Effector CD8-positive, alpha-beta T cell (primary cell): ENCODE measurements at places on chromosomes 5 and 9.
A peak's percentile ranks its signal among the peaks of the same experiment; 100 is the strongest.

DNA sequence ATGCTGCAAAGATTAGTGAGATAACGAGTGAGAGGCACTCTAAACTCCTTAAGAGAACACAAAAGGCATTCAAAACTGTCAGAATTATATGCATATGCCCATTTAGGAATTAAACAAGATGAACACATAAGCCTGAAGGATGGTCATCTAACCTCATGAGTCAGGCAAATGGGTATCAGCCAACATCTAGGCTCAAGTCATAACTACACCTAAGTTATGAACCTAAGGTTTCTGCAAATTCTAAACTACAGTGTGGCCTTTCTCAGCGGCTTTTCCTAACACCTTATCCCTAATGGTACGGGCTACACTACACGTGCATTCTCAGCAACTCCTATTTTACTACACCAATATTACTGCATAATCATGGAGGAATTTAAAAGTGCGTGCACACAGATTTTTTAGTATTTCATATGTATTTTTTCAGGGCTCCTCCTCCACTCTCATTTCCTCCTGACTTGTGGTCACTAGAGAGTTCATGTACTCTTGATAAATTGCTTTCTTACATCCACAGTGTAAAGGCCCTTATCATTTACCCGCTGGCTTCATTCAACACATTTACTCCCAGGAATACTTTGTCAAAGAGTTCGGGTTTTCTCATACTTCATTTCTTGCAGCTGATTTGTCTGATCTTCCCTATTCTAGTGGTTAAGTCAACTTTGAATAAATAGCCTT is 316.5 kb downstream of the BNC2 start:
- DNase-seq: no peak

DNA sequence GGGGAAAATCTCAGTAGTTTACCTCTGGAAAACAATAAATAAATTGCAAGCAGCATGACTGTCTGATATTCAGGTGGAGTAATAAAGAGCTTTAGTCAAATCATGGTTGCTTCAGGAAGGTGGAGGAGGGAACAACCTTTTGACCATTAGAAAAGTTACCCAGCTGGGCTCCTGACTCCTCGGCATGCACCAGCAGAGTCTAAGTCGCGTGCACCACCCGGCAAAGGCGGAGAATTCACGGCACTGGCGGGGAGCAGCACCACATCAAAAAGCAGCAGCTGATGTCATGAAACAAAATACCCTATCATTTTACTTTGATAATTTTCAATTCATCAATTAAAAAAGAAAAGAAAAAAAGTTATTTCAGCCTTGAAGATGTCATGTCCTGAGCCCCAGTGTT is 34.6 kb downstream of the EBF1 start:
- no peak for DNase-seq

DNA sequence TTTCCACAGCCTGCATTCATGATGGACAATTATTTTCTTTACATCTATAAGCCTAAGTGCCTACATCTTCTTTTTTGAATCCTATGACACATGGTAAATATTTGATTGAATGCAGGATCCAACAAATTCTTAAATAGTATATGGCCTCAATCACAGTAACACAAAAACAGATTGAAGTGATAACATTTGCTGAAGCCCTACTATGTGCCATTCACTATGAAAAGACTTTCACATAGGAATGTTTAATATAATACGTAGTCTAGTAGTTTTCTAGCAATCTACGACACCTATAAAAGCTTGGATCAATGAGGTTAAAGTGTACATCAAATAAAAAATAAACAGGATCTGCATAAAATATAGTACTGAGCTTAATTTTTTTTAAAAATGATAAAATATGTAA is 231.0 kb downstream of the AP3B1 start:
- no peak for DNase-seq

GRCh38 chr5:151115272-151115905 is 34.6 kb upstream of the TNIP1 start:
- DNase-seq: peak; percentile 56

- no peak for DNase-seq
Measured at GRCh38 chr5:143583409-143583808, 179.9 kb upstream of the NR3C1 start.

DNA sequence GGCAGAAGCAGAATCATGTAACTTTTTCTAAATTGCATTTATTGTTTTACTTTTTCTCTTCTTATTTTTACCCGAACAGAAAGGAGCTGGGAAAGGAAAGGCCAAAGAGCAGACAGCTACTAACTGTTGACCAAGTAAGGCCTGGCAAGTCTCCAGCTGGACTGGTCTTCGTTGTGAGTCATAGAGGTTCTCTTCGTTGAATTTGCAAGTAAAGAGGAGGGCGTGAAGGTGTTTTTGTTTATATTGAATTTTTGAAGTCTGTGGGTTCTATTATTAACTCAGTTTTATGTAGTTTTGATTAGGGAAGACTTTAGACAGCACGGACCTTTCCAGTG is 416.5 kb upstream of the CCNH start:
- DNase-seq: no peak

DNA sequence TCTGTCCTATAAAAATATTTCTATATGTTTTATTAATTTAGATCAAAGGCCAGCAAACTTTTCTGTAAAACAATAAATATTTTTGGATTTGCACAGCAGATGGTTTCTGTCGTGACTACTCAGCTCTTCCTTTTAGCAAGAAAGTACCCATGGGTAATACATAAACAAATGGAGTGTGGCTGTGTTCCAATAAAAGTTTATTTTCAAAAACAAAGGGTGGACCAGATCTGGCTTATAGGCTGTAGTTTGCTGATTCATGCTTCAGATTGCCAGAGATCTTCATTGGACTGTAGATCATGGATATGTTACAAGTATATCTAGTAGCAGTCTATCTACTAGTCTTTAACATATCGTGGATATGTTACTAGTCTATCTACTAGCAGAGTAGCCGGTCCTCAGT is 590.5 kb downstream of the CSNK1G3 start:
- DNase-seq: no peak

GRCh38 chr5:170408226-170408625 is 19.1 kb upstream of the KCNMB1 start:
- DNase-seq: no peak

- DNase-seq: peak; percentile 31
Measured at GRCh38 chr5:40755093-40755406, 711 bp downstream of the TTC33 start.

- no peak for DNase-seq
Measured at GRCh38 chr9:82196622-82197441, 208.3 kb downstream of the SPATA31D1 start.

- no peak for DNase-seq
Measured at GRCh38 chr5:173670791-173671120, 54.3 kb upstream of the BOD1 start.

DNA sequence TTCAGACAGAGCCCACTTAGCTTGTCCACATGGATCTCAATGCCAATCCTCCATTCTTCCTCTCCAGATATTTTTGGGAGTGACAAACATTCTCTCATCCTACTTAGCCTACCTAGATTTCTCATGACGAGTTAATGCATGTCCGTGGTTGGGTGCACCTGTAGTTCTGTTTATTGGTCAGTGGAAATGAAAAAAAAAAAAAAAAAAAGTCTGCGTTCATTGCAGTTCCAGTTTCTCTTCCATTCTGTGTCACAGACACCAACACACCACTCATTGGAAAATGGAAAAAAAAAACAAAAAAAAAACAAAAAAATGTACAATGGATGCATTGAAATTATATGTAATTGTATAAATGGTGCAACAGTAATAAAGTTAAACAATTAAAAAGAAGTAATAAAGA is 59.0 kb downstream of the BASP1 start:
- DNase-seq: no peak

- no peak for DNase-seq
Measured at GRCh38 chr5:172362755-172363154, 79.2 kb upstream of the UBTD2 start.

DNA sequence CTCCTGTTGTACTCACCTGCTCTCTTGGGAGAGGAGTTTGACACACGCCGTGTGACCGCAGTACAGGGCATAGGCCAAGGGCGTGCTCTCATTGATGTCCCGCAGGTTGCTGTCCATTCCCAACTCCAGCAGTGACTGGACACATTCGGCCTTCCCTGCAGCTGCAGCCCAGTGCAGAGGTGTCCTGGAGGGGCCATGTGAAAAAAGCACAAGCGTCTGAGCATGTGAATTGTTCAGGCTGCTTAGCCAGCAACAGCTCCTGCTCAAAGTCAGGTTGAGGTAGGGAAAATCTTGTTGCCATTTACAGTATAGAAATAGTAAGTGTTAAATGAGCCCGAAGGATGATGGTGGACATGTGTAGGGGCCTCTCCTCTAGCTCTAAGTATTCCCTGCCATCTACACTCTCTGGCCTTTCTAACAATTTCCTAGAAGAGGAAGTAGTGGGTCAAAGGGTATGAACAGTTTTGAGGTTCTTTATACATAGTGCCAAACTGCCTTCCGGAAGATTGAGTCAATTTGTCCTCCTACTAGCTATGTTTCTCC is 116.5 kb downstream of the ANKRD55 start:
- no peak for DNase-seq

- DNase-seq: no peak
Measured at GRCh38 chr9:32378496-32378895, 5.9 kb upstream of the ACO1 start.

- no peak for DNase-seq
Measured at GRCh38 chr5:2574155-2574554, 177.3 kb downstream of the IRX2 start.

DNA sequence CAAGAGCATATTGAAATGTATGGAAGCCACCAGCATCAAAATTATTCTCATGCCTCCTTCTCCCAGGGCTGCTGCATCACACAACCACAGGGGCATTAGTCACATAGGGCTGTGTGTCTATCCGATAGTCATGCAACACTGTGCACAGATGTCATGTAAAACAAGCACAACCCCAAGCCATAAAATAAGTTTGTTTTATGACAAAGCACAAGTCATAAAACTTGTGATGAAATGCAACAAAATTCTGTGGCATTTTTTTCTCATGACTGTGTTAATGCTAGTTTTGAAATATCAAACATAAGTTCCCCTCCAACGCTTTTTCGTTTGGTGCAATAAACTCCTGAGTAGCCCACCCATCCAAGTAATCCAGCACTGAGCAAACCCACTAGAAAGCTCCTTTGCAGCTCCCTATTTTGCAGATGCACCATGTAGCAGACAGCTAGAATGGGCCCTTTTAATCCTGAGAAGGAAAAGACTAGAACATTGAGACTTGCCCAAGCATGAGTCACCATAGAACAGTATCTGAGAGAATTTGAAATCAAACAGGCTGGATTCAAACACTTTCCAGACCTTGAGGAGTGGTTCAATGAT is 93.3 kb upstream of the ZNF366 start:
- no peak for DNase-seq

- no peak for DNase-seq
Measured at GRCh38 chr5:93594591-93595419, 11.8 kb downstream of the NR2F1 start.

GRCh38 chr9:2675834-2676233 is 41.5 kb upstream of the KCNV2 start:
- no peak for DNase-seq

DNA sequence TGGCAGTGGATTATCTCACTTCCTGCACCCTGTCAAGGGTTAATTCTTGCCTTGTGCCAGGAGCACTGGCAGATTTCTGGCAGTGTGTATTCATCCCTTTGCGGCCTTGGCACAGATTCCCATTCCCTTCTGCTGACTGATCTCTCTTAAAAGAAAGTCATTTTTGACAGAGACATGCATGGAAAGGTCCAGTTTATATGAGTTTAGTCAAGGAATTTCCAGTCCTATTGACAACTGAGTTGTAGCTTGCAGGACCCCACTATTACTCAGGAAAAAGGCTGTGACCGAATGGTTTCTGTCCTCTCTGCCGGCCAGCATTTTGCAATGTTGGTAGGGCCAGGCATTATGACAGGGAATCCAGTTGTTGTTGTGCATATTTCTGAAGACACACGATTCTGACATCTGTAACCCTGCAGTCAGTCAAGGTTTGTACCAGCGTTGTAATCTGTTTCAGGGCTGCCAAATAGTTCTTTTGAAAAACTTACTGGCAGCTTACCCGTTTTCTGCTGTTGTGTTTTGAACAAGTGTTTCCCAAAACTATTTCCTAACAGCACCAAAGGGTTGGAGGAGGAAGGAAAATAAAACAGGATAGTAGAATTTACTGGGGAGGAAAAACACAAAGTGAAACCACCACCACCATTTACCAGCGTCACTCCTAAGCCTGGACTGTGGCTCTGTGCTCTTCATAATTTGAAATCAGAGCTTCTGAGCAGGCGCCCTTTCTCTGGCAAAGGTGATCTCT is 243.4 kb upstream of the KLF4 start:
- no peak for DNase-seq

GRCh38 chr5:67605730-67606585 is 409.4 kb upstream of the CD180 start:
- no peak for DNase-seq

DNA sequence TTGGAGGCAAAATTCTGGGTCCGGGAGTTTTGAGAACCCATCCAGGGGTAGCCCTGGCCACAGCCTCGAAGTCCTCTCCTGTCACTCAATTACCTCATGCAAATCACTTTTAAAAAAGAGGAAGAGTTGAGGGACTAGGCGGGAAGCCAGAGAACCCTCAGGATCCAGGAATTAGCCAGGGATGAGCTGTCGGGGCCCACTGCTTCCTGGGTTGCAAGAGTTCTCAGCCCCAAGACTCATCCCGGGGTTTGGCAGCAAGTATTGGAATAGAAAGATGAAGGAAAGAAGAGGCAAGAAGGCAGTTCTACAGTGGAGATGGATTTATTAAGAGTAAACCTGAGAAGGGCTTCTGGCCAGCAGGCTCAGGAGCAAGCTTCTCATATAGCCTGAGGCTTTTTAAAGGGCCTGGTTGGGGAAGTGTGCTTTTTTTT is 25.6 kb downstream of the C9orf50 start:
- DNase-seq: no peak

DNA sequence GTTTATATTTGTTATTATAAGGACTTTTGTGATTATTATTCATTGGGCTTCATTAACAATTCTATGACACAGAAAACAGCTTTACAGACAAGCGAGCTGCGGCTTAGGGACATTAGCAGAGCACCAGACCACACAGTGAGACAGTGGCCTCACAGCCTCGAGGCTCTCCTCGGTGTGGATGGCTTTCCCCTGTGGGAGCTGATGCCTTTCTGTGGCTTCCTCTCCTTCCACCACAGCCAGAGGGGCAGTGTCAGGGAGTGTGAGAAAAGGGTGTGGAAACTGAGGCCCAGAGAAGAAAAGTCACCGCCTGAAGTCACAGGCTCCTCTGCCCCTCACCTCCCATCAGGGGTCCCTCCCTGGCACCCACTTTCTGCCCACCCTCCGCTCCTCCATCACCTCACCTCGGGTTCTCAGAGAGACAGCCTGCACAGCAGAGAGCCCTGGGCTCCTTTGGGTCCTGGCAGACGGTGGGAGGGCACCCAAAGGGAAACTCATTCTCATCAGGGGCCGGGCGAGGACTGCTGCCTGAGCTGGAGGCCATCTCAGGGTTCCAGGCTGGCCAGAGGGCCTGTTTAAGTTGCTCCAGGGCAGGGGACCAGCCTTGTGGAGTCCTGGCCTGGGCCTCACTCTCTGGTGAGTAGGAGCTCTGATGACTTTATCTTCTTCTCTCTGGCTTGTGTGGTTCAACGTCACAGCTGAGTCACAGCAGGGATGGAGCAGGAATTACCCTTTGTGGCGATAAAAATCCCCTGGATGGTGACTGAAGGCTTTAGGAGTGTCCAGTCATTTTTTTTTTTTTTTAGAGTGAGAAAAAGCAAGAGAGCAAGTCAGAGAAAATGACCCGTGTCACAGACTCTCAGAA is 830 bp downstream of the TRAF1 start:
- DNase-seq: peak; percentile 50
